ENCODE measurements at places on chromosomes 7 and 10. TPM values are rescaled to one million over a fixed set of nuclear protein-coding genes. Genes with fewer than 3 reads are reported as not detected.

GRCh38 chr10:85532773-85533172 lies 833.8 kb downstream of the GRID1 start:
- peak; percentile 86 for DNase-seq

Gene MYH16
- total RNA-seq = 0.53 TPM

Gene SEMA3A
- 60.3 TPM for total RNA-seq

DNA sequence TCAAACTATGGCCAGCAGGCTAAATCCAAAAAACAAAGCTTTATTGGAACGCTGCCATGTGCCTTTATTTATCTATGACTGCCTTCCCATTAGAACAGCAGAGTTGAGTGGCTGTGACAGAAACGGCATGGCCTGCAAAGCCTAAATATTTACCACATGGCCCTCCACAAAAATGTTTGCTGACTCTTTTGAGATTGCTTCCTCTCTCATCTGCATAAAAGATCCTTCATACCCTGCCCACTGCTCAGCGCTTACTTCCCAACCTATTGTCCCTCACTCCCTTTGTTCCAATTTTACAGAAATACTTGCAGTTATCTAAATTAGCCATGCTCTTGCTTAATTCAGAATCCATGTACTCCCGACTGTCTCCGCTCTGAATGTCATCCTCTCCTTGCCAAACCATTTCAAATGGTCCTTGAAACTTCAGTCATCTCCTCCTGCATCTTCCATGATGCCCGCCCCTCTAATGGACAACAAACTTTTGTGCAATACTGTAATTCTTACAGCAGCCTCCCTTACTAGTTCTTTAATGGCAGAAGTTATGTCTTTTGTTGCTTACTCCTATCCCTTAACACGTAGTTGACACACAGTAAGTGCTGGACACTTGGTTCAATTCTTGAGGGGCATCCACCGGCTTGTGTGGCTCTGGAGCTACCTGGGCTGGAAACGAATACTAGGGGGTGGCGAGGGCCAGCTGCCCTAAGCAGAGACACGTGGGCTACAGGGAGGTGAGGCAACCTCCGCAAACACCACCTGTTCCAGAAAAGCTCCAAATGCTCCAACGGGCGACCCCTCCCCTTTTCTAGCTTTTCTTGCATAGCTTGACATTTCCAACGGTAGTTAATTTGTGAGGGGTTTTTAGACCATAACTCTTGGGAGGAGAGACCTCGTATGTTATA lies 832 bp downstream of the XRCC2 start:
- DNase-seq = no peak

DNA sequence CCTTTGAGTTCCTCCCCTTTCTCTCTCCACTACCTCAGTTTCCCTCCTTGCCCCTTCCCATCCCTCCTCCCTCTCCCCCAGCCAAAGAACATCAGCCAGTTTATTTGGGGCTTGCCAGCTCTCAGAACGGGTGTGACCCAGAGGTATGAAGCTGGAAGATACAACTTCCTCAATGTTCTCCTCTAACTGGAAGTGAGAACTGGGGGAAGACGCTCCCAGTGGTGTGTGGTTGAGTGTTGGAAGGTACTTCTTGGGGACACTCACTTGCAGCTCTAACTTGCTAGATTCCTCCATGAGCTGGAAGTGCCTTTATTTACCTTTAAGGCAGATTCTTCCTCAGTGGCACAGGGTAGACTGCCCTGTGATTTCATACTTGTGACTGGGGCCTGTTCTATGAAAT lies 110.5 kb upstream of the HABP2 start:
- no peak for DNase-seq

DNA sequence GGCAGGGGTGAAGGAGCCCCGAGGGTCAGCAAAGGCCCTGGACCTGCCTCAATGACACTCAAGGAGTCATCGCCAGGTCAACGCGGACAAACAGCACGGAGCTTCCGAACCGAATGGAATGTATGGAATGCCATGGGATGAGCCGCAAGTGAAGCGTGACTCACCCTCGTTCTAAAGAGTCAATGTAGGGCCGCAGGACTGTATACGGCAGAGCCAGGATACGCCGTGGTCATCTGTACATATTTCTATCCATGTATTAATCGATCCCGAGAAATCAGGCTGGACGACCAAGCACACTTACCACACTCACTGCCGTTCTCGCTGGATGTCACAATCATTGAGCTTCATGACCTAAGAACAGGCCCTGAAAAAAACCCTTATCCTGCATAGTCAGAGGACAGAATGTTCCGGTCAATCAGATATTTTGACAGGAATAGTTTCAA lies 4.3 kb downstream of the SNX8 start:
- peak; percentile 17 for DNase-seq

DNA sequence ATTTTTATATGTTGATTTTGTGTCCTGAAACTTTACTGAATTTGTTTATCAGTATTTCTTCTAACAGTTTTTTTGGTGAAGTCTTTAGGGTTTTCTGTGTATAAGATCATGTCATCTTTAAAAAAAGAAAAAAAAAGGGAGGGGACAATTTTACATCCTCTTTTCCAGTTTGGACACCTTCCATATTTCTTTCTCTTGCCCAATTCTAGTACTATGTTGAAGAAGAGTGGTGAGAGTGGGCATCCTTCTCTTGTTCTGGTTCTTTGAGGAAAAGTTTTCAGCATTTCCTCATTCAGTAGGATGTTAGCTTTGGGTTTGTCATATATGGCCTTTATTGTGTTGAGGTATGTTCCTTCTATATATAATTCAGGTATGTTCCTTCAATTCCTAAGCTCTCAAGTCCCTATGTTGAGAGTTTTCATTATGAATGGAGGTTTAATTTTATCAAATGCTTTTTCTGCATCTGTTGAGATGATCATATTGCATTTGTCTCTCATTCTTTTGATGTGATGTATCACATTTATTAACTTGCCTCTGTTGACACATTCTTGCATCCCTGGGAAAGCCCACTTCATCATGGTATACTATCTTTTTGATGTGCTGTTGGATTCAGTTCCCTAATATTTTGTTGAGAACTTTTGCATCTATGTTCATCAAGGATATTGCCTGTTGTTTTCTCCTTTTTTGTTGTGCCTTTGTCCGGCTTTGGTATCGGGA lies 12.1 kb downstream of the TAS2R40 start:
- no peak for DNase-seq

DNA sequence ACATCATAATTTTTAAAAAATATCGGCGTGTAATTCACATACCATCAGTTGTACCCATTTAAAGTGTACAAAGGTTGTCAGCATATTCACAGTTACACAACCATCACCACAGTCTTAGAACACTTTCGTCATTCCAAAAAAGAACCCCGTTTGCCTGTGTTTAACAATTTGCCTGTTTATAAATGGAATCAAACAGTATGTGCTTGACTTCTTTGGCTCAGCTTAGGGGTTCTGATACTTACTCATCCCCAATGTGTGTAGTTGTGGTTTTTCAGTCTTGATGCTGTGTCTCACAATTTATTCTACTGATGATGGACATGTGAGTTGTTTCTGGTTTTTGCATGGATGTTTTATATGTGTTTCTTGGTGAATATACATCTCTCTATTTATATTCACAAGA lies 50.0 kb downstream of the PRPF18 start:
- no peak for DNase-seq

DNA sequence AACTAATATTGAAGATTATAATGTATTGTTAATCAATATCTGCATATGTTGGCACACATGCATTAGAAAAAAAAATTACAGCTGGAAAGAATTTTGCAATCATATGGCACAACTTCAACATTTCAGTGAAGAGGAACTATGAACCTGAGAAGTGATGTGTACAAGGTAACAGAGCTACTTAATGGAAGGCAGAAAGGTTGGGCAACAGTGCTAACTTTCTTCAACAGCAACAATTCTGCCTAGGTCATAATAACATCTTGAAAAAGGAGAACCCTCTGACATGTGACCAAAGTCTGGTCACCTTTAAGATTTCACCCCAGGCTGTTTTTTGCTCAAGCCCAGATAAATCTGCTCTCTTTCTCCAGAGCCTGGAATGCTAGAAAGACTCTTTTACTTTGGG lies 47.9 kb upstream of the SKAP2 start:
- peak; percentile 41 for DNase-seq

Gene SCIN
- 0.26 TPM for total RNA-seq

DNA sequence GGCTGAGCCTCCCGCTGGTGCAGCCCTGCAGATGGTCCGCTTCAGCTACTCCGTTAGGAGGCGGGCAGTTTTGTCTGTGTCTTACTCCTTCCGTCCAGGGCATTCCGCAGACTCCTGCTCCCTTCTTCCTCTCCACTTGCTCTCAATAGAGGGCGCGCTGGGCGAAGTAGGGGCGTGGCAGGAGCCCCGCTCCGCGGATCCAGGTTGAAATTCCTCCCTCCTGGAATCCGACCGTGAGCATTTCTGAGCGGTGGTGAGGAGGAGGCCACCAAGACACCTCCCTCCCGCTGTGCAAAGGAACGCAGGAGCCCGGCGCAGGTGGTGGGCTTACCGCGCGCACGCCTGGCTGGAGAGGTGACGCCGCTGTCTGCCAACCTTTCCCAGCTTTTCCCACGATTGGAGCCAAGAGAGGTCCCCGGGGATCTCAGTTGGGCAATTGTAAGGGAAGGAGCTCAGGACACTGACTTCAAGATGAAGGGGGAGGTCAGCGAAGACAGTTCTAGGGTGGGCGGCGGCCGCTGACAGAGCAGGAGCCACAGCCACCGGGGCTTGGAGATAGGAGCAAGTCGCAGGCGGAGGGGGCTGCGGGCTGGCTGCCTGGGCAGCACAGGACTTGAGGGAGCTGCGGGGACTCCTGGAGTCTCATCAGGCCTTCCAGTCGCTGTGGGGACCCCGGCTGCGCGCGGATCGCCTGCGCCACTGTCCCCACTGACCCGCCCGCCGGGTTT lies 1011.3 kb downstream of the XPNPEP1 start:
- DNase-seq = peak; percentile 29

DNA sequence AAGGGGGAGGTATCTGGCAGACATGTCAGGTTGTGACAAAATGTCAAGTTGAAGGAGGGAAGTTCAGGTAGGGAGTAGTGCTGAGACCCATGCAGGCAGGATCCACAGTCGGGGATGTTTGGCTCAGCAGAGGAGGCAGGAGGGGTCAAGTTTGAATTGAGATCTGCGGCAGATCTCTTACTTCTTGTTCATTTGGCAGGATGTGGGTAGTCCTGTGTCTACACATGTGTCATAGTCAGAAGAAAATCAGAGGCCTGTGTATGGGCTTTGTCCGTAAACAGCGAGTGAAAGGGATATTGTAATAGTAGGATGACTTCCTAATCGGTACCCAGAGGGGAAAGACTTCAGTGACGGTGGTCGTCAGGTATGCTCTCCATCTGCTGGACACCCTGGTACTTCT lies 203.8 kb upstream of the MTPN start:
- no peak for DNase-seq

DNA sequence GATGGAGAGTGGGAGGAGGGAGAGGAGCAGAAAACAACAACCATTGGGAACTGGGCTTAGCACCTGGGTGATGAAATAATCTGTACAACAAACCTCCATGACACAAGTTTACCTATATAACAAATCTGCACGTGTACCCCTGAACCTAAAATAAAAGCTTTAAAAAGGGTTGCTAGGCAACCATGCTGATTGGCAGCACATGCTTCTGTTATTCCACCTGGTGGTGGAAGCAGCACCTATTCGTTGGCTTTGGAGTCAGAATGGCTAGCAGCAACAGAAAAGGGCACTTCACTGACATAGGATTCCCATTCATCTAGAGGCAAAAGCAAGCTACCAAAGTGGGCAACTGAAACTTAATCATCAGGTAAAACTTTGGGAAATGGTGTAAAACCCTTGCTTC lies 57.1 kb downstream of the RELN start:
- no peak for DNase-seq

GRCh38 chr7:155930527-155930926 lies 118.3 kb upstream of the SHH start:
- DNase-seq = no peak

GRCh38 chr10:131946880-131947279 lies 34.8 kb downstream of the BNIP3 start:
- no peak for DNase-seq

Gene CPA2
- not detected for total RNA-seq

Gene ADAMTS14
- total RNA-seq = 0.26 TPM

GRCh38 chr10:78925800-78926319 lies 142.9 kb upstream of the ZMIZ1 start:
- DNase-seq = peak; percentile 98

DNA sequence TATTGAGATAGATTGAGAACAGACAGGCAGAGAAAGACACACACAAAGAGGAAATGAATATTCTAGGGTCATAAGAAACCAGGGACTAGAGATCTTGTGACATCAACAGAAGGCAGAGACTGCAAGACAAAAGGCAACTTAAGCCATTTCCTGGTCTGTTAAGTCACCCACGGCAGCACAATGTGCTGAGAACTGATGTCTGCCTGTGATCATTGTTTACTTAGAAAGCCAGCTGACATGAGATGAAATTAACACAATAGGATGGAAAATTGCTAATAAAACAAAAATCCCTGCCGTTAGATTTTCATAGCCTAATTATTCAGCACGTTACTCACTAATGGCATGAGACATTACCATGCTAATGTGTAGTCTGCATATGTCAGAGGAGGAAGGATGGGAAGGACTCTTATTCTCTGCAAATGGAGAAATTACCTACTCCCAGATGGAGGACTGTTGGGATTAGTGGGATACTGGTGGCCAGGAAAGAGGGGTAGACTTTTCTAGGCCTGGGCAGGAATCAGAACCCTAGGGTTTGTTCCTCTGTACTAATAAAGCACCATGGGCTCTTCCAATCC lies 191.3 kb upstream of the PODXL start:
- no peak for DNase-seq

DNA sequence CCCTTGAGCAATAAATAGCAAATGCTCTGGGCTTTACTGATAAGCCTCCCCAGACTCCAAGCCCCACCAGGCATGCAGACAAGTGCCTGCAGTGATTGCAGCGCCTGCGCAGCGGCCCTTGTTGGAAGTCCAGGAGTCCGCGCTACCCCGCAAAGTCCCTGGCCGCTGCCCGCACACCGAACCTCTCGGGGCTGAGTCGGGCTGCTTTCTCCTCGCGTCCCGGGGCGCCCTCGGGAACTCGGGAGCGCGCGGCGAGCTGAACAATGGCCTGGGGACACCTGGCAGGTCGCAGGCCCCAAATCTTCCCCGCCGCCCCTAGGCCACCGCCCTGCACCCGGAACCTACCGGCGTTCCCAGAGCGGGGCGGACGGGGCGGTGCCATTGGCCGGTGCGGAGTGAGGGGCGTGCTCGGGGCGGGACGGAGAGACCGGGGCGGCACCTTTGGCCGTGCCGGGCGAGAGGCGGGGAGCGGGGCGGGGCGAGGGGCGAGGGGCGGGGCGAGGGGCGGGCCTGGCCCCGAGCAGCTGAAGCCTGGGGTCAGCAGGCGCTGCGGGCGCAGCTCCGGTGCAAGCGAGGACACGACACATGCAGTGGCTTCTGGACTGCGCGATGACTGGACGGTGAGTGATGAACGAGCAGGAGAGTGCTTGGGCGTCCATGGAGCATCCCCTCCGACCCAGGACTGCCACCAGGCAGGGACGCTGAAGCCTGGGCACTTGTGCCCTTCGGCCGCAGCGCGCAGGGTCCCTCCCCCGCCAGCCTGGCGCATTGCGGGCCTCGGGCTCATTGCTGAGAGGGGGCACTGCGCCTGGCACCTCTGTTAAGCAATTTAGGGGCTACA lies at the start of gene RASSF4:
Gene RASSF4, plus strand, starts transcription at position 556 of the 841 bp plus-strand sequence. CDS start 10,401 bp downstream, outside the sequence.
- DNase-seq = peak; percentile 59
